GM12878 (cell line): ENCODE measurements at places on chromosomes 12 and 14. TPM values are rescaled to one million over a fixed set of nuclear protein-coding genes. Genes with fewer than 3 reads are reported as not detected.

SAMD15 gene
- 0.74 and 1.1 TPM in 2 replicates for total RNA-seq

ANO4 gene
- total RNA-seq: not detected in 2 replicates

RIMBP2 gene
- 0.41 and 0.43 TPM in 2 replicates for total RNA-seq

HOXC12 gene
- total RNA-seq: not detected in 2 replicates

RASSF8 gene
- 0.10 TPM in 1 of 2 replicates, not detected in the other for total RNA-seq

ZDHHC17 gene
- total RNA-seq: 19.0 and 19.2 TPM in 2 replicates

OTOGL gene
- 0.31 and 0.56 TPM in 2 replicates for total RNA-seq

C3AR1 gene
- 0.10 and 0.19 TPM in 2 replicates for total RNA-seq

ANKS1B gene
- total RNA-seq: not detected in 2 replicates

CLEC1B gene
- not detected in 2 replicates for total RNA-seq

FBLN5 gene
- 0.28 and 0.64 TPM in 2 replicates for total RNA-seq

PPP1R36 gene
- total RNA-seq: not detected in 2 replicates

DYNC1H1 gene
- 288 and 291 TPM in 2 replicates for total RNA-seq

DDX51 gene
- 27.7 and 29.1 TPM in 2 replicates for total RNA-seq

GPR137C gene
- 0.24 and 0.72 TPM in 2 replicates for total RNA-seq

SERPINA9 gene
- not detected in 2 replicates for total RNA-seq

KERA gene
- total RNA-seq: not detected in 2 replicates

DNA sequence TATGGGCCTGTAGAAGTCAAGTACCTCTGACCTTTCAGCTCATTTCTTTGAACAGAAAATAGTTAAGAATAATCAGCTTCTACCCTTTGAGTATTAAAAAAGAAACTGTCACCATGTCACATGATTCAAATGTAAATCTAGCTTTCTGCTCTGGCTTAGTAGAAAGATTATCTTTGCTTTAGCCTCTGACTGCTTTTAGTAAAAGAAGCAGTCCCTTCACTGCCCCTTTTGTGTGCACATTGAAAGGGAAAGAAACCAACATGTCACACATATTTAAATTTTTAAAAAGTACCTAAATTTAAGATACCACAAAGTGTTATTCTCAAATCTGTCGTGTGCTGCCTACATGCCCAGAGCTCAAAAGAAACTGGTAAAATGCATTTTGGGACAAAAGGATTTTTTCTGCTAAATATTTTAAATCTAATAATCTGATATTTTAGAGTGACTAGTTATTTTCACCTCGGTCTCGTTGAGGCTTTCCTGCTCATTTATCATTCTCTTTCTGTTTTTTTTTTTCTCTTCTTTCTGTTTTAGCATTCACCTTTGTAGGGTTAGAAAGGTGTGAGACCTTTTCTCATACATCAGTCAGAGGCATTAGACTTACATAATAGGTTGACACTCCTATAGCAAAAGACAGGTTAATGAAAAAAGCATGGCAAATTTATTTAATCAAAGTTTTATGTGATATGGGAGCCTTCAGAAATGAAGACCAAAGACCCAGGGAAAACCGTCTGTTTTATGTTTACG is 41.3 kb downstream of the SLC16A7 start:
- DNase-seq: peak; percentile 11

- no peak for DNase-seq
These were observed at the start of gene KRT72 for GRCh38 chr12:52600941-52601481. KRT72 (minus strand) TSS chr12:52601463; CDS start chr12:52601452, 11 bp downstream.

DNA sequence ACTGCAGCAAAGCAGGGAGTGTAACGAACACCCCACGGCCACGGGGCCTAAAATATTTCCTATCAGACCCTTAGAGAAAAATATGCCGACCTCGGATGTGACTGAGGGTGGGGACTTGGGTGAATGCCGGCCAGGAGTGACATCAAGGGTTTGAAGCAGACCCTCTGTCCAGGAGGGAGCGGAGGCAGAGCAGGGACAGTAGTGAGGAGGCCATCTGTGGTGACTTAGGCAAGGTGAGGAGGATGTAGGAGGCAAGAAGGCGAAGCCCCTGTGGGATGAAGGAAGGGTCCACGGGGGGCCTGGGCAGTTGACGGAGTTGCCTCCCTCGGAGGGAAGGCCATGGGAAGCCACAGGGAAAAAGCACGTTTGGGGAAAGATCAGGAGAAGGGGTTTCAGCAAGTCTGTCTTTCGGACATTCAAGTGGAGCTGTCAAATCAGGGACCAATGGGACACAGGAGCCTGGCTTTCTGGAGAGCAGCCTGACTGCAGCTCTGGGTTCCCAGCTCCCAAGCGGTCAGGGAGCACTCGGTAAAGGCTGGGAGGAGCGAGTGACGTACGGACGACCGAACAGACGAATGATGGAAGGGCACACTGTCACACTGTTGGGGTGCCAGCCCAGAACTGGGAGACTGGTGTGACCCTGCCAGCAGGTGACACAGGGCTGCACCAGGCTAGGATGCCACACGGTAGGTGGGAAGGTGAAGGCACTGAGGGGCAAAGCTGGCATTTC is 74.3 kb downstream of the MOK start:
- DNase-seq: no peak

DNA sequence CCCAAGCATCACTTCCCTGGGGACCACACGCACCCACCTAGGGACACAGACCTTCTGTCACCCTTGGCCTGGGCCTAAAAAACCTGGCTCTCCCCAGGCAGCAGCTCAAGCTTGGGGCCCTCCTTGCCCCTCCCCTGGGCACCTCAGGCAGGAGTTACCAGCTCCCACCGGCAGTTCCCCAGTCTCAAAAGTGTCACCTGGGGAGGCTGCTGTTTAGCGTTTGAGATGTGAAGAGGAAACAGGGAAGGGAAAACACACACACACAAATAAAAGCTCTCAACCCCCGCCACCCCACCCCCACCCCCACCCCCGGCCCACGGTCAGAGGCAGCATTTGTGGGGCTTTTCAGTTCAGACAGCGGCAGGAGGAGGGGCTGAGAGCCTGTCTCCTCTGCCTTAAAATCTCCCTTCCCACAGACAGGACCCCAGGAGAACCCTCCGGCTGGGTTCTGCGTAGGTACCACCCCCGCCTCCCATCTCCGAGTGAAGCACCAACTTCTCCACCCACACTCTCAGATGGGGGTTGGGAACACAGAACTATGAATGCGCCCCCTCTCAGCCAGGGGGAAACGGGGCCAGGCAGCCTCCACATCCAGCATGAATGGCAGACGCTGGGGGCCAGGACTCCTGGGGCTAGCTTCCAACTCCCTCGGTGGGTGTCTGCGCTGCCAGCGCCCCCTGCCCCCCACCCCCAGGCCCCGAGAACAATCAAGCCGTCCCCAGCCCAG is 3.0 kb downstream of the NCOR2 start:
- no peak for DNase-seq

DNA sequence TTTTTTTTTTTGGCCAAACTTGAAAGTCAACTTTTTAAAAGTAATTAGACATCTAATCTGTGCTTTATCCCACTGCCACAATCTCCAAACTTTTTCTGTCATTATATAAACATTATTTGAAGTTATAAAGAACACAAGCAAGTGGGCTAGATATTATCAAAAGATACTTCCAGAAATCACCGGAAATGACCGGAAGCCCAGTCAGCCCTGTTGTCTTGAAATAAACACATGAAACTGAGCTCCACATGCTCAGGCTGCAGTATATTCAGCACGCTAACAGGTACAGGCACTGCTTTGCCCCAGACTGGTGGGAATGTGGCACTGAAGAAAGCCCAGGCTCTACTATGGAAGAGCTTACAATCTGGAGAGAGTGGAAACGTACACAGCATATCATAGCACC is 158.9 kb upstream of the PLEKHG7 start:
- no peak for DNase-seq

GRCh38 chr14:24123424-24124417 is 6.7 kb upstream of the FITM1 start:
- no peak for DNase-seq

DNA sequence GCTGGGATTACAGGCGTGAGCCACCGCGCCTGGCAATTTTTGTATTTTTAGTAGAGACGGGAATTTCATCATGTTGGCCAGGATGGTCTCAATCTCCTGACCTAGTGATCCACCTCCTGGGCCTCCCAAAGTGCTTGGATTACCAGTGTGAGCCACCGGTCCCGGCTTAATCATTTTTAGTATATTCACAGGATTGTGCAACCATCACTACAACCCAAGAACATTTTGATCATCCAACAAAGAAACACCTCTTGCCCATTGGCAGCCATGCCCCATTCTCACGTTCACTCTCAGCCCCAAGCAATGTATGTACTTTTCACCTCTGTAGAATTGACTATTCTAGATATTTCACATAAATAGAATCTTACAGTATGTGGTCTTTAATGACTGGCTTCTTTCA is 19.9 kb downstream of the SP1 start:
- DNase-seq: no peak

DNA sequence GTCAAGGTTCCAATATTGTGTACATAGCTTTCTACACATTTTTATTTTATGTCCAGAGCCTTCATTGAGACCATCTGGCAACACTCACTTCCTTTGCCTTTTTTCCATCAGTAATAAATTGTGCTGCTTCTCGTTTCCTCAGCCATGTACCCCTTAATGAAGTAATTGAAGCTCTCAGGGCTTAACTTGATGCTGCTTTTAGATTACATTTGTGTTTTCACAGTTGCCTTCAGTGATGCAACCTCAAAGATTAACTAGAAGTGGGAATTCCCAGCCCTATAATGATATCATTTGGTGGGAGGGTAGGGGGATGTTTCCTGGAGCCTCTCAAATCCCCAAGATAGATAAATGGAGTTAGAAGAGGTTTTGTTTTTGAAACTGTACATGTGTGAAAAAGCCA is 80.2 kb upstream of the KRR1 start:
- no peak for DNase-seq

DNA sequence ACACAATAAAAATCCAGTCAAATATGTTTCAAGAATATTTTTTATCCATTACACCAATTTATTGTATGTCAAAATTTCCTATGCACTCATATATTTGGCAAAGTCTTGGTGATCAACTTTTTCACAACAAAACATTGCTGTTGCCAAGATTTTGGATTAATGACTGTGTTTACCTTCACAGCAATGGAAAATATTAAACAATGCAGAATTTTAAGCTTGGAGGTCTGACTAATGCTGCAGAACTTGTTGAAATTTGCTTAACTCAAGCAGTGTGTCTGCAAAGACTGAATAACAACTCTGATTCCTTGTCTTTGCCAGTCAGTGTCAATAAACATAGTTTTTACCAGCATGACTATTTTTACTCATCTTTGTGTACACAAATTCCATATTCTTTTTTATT is 336.4 kb downstream of the CCER1 start:
- no peak for DNase-seq

GRCh38 chr14:89013098-89013504 is 188.7 kb downstream of the TTC8 start:
- DNase-seq: no peak

DNA sequence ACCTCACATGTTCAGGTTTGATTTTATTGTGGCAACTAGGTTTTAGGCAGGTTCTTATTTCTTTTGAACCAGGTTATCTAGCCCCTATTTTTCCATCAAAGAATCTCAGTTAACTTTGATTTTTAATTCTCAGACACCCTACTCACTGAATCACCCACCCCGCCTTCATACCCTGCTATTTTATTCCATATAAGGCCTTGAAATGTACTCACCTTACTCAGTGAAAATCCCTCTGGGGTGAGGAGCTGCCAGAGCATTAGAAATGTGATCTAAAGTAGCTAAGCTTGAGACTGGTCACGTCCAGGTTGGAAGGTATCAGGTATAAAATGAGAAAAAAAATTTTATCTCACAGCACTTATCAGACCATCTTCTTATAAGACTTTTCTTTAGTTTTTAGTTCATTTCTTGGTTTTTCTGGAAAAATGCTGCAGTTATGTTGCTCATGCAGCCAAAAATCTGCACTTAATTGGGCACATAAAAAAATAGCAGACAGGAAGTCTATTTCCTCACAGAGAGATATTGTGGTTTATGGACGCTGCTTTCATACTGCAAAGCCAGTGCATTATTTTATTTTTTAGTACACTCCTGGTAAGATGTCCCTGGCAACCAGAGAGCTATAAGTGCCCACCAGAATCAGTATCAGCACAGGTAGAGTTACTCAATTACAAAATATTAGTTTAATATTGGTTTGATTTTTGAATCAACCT is 101.5 kb upstream of the CCDC91 start:
- DNase-seq: no peak

- no peak for DNase-seq
These were observed 81.0 kb downstream of the TMX1 start for GRCh38 chr14:51321036-51321435.

GRCh38 chr12:67989184-67989920 is at the start of gene IFNG-AS1:
IFNG-AS1 (plus strand) TSS chr12:67989447.
- DNase-seq: peak; percentile 56

DNA sequence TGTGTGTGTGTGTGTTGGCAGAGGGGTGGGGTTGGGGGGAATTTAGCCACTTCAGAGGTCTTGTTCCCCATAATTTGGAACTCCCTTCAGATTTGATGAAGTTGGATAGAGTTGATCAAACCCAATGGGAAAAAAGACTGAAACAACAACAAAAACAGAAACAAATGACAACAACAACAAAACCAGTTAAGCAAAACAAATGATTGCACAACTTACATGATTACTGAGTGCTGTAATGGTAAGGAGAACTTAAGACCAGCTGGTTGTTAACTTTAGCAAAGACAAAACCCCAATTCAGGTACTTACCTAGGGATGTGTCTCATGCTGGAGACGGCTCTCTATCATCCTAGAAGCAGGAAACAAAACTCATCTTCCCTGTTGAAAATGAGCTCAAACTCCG is 107.8 kb upstream of the DDHD1 start:
- DNase-seq: no peak

GRCh38 chr12:87827638-87828264 is 201.4 kb downstream of the C12orf50 start:
- no peak for DNase-seq

GRCh38 chr12:45729233-45730083 is at the start of gene ARID2:
ARID2 (plus strand) TSS chr12:45729706; CDS start chr12:45729837, 131 bp downstream.
- no peak for DNase-seq

GRCh38 chr14:101506211-101506925 is 54.9 kb upstream of the DIO3 start:
- DNase-seq: no peak

GRCh38 chr14:92578511-92578910 is 64.9 kb downstream of the RIN3 start:
- no peak for DNase-seq

GRCh38 chr12:34604227-34604626 is 581.9 kb downstream of the ALG10 start:
- no peak for DNase-seq
